ENCODE measurements at places on chromosomes 2 and 18.

DNA sequence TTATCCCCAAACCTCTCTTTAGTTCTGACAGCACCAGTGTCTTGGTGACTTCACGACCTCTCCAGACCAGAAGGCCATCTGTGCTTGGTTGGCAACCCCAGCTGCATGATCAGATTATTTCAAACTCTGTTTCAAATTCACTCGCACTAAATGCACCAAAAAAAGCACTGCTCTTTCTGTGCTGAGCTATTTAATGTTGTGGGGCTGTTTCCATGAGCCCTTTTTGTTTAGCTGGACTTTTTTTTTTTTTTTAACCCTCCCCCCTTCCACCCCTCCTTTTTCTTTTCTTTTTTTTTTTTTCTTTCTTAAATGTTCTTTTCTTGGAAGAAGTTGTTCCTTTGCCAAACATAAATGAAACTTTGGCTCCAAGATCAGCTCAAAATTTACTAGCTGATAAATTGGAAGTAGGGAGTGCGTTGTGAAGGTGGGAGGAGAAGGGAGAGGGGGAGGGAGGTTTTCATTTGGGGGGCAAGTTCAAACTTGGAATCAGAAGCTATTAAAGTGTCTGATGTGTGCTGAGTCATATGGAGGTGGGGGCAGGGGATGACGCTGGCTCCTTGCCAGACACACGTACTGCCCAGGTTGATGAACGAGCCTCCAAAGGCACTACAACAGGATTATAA is 543.0 kb upstream of the TNP1 start:
- DNase-seq = no peak

DNA sequence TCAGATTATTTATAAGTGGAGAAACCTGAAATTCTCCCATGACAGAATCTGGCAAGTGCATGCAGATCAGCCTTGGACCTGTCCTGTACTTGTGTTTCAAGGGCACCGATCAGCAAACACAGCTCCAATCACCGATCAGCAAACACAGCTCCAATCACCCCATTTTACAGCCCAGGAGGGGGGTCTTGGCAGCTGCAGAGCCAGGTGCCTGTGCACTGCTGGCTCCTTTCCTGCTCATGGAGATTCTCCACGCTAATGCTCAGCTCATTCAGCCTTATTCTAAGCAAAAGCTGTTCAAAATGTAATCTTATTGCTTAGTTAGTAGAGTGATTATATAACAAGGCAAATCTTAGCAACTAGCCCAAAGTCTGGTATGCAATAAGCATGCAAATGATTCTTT is 623.1 kb upstream of the HS6ST1 start:
- DNase-seq = no peak

GRCh38 chr2:28579606-28580005 is 83.7 kb downstream of the PLB1 start:
- DNase-seq = no peak

GRCh38 chr2:231699006-231699405 is 9.3 kb upstream of the PTMA start:
- no peak for DNase-seq

- no peak for DNase-seq
Measured at GRCh38 chr2:105391058-105391627, 7.7 kb downstream of the FHL2 start.

- DNase-seq = no peak
Measured at GRCh38 chr2:17573085-17573803, 32.7 kb downstream of the VSNL1 start.

DNA sequence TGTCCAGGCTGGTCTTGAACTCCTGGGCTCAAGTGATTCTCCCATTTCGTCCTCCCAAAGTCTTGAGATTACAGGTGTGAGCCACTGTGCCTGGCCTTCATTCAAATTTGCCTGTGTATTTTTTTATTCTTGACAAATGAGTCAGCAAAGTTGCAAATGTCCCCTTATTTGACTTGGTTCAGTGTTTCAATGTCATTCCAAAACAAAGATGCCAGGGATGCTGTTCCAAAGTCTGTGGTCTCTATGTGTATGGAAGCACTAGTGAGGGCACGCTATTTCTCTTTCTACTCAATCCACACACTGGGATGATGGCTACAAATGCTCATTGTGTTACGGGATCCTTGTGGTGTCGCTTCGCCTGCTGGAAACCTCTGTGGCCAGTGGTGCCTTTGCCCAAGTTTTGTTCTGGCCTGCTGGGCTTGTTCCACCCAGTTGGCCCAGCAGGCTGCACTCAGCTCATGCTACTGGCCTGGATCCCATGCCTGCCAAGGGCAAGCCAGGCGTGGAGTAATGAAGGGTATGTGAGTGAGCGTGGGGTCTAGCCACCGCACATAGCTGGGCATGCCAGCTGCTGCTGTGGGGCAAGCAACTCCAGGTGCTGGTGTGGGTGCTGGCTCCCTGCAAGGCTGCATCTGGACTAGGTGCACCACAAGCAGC is 35.6 kb downstream of the FBXO48 start:
- no peak for DNase-seq

GRCh38 chr2:239252801-239253200 is 148.0 kb downstream of the HDAC4 start:
- no peak for DNase-seq

DNA sequence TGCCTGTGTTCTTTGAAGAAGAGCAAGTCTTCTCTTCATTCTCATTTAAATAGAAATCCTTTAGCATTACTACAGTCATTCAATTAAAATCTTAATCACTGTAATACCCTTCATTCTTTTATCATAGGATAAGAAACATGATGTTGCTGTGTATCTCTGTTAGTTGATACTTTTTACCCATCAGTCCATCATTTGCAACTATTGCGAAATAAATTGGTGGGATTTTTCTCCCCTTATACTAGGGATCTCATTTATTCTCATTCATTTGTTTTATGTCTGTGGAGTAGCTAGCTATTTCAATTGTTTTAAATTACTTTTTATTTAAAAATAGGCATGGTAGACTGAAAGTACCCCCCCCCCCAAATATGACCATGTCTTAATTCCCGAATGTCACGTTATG is 235.3 kb downstream of the KIAA1328 start:
- no peak for DNase-seq

GRCh38 chr18:48397021-48397420 is 12.2 kb downstream of the ZBTB7C start:
- no peak for DNase-seq

DNA sequence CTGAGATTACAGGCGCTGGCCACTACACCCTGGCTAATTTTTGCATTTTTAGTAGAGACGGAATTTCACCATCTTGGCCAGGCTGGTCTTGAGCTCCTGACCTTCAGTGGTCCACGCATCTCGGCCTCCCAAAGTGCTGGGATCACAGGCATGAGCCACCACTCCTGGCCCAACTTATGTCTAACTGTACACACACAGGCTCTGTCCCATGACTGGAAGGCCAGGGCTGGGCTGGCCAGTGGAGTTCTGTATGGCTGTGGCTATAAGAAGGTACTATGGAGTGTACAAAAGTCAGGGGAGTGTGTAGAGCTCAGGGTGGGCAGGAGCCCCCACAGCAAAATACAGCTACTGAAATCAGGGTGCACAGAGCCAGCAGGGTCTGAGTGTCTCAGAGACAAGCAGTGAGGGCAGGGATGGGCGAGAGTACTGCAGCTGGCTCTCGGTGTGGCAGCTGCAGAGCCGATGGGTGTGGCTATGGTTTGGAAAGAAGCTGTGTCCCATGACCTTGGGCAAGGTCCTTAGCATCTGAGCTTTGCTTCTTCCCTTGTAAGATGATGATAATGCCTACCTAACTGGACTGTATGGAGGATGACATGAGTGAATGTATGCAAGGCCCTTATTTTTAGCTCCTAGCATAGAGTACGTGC is 10.4 kb upstream of the MSGN1 start:
- DNase-seq = no peak

DNA sequence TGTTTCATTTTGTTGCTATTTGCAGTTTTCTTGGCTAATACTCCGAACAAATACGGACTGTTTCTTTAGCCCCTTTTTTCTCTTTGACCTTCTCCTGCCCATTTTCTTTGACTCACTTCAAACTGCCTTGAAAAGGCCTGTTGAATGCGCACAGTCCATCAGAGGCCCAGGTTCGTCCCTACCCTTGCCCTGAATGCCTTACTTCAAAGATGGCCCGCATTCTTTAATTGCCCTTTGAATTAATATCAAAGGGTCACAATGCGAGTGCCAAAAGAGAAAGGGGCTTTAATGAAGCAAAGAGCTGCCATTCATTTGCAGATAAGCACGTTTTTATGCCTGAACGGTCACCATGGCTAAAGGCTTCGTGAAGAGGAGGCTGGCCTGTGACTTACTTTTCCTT is 29.7 kb downstream of the PAX3 start:
- DNase-seq = no peak

- DNase-seq = no peak
Measured at GRCh38 chr2:135745545-135745944, 3.9 kb downstream of the UBXN4 start.

- no peak for DNase-seq
Measured at GRCh38 chr2:240613781-240614180, 11.5 kb upstream of the GPR35 start.

GRCh38 chr2:73133566-73134197 is 20.9 kb upstream of the RAB11FIP5 start:
- no peak for DNase-seq

DNA sequence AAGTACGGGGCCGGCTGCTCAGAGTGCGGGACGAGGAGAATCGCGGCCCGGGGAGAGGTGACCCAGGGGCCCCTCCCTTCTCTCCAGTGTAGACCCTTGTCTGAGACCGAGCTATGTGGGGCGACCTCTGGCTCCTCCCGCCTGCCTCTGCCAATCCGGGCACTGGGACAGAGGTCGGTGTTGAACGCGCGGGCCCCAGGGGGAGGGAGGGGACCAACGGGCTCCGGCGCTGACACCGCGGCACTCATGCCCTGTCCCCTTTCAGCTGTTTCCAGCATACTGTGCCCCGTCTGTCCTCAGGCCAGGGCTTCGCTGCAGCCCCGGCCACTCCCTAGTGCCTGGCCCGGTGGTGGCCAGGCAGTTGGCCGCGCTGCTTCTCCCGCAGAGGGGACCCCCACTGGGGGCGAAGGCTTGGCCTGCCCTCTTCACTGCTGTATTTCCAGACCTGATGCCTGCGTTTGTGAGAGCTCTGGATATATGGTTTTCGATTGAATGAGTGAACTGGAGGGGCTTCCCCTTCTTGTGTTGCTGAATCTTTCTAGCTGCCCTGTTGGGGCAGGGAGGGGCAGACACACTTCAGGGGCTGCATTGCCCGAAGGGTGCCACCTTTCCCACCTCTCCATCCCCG is 809 bp downstream of the DBI start:
- DNase-seq = no peak

DNA sequence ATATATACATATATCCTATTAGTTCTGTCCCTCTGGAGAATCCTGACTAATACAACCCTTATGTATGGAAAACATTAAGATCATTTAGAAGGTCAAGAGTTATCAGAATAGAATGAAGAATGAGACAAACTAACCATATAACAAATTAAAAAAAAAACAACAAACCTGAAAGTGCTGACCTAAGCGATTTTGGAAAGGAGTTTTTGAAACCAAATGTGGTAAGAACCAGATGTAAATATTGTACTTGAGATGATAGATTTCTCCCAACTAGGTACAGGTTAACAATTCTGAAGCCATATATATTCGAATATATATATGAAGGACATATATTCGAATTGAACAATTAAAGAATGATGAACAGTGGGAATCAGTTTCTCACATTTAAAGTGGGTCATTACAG is 917.8 kb upstream of the SLC39A10 start:
- DNase-seq = no peak

- DNase-seq = no peak
Measured at GRCh38 chr2:190465060-190465459, 56.9 kb downstream of the MFSD6 start.

GRCh38 chr2:106267997-106268396 is 73.9 kb upstream of the UXS1 start:
- DNase-seq = no peak

- no peak for DNase-seq
Measured at GRCh38 chr2:11045294-11045693, 110.0 kb upstream of the SLC66A3 start.

DNA sequence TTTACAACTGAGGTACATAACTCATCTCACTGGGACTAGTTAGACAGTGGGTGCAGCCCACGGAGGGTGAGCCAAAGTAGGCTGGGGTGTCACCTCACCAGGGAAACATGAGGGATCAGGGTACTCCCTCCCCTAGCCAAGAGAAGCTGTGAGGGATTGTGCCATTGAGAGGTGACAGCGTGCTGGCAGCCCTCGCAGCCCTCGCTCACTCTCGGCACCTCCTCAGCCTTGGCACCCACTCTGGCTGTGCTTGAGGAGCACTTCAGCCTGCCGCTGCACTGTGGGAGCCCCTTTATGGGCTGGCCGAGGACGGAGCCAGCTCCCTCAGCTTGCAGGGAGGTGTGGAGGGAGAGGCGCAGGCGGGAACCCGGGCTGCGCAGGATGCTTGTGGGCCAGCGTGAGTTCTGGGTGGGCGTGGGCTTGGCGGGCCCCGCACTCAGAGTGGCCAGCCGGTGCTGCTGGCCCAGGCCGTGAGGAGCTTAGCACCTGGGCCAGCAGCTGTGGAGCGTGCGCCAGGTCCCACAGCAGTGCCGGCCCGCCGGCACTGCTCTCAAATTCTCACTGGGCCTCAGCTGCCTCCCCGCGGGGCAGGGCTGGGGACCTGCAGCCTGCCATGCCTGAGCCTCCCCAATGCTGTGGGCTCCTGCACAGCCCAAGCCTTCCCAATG is 44.5 kb upstream of the FAM110C start:
- DNase-seq = no peak

- no peak for DNase-seq
Measured at GRCh38 chr2:1295740-1296139, 117.5 kb upstream of the TPO start.

DNA sequence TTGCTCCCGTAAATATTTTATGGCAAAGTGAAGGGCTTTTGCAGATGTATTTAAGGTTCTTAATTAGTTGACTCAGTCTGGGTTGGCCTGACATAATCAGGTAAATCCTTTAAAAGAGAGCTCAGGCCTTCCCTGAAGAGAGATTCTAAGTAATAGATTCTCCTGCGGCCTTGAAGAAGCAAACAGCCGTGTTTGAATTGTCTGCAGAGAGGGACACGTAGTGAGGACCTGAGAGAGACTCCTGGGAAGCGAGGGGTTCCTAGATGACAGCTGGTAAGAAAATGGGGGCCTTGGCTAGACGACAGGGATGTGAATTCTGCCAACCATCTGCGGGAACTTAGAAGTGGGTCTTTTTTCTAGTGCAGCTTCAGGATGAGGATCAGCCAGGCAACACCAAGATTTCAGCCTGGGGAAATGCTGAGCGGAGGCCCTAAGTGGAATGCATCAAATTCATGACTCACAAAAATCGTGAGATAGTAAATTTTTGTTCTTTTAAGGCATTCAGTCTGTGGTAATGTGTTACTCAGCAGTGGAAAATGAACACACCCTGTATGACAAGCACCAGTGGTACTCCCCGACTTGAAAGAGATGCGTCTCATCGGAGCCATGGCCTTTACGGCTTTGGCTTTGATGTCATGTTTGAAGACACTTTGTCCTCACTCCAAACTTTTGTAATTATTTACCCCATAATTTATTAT is 62.1 kb upstream of the SMIM21 start:
- DNase-seq = no peak

Data from activated CD4-positive, CD25-positive, alpha-beta regulatory T cell treated with anti-CD3 and anti-CD28 coated beads, Interleukin-2, amount 50 U/mL, for 16 hours (primary cell).